Activated CD4-positive, alpha-beta memory T cell treated with anti-CD3 and anti-CD28 coated beads, Interleukin-2, amount 10 ng/mL, durations not matched to agents 7 days and 5 days (primary cell): ENCODE measurements at places on chromosomes 7 and 10. TPM values are rescaled to one million over a fixed set of nuclear protein-coding genes. Genes with fewer than 3 reads are reported as not detected.

DNA sequence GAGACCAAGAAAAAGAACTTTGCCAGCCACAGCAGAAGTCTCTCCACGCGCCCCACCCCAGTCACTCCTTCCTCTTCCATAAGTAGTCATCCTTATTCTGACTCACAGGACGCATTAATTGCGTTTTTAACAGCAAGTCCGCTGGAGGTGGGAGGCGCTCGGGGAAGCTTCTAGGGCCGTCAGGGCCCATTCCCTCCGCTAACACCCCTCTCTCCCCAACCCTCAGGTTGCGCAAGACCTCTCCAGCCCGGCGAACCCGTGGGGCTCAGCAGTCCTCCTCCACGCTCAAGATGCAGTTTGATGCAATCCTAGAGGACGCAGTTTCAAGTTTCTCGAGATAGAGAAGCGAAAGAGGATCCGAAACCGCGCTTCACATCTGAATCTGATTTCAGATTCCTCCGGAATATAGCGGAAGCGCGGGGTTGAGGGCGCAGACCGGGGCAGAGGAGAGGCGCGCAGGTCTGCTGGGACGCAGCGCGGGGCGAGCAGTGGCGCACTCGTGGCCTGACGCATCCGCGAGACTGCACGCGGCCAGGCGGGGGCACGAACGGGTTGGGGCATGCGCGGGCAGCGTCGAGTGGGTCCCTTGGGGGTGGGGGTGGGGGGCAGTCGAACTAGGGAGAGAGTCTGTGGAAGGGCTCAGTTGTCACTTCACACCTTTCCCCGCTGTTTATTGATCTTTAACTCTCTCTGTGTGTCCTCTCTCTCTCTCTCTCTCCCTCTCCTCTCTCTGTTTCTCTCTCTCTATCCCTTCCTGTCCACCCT, 37.8 kb upstream of the PSAP start:
- H3K27ac ChIP-seq = no peak overlapping the region
- H3K4me1 ChIP-seq = peaks cover 10% of the 10 kb centered on the region
- H3K36me3 ChIP-seq = no peaks in the 10 kb centered on the region
- peak overlapping the region; percentile 71 for H3K4me3 ChIP-seq
- peaks cover 22% of the 10 kb centered on the region for H3K27me3 ChIP-seq
- DNase-seq = peak; percentile 63

- peaks cover 53% of the 10 kb centered on the region for H3K4me1 ChIP-seq
- no peak for DNase-seq
- H3K4me3 ChIP-seq = no peak overlapping the region
- no peak overlapping the region for H3K27ac ChIP-seq
- H3K27me3 ChIP-seq = peaks cover 4% of the 10 kb centered on the region
Observed at GRCh38 chr10:95241533-95241932, 47.5 kb downstream of the ACSM6 start.

The ADIRF gene
- not detected for total RNA-seq

The C7orf33 gene
- not detected for total RNA-seq

The ERVW-1 gene
- not detected for total RNA-seq

The GPR85 gene
- total RNA-seq = not detected

DNA sequence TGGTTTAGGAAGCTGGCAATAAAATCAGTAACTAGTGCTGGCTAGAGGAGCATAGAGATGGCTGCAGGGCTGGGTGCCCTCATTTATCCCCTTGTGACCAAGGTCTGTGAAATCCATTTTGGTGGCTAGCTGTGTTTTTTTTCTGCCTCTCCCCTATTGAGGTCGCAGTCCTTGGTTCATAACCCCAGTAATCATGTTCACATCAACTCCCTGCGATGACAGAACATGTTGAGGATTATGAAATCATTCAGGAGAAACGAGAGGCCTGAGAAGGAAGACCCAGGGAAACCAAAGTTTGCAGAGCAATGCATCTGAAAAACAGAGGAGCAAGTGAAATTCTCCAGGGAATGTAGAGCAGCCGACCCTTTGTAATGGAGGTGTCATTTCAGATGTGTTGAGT, 126.9 kb downstream of the TACC2 start:
- H3K27me3 ChIP-seq = peaks cover 41% of the 10 kb centered on the region
- peaks cover 3% of the 10 kb centered on the region for H3K4me1 ChIP-seq
- H3K4me3 ChIP-seq = no peak overlapping the region
- H3K27ac ChIP-seq = no peak overlapping the region
- no peaks in the 10 kb centered on the region for H3K36me3 ChIP-seq

- no peaks in the 10 kb centered on the region for H3K27me3 ChIP-seq
- H3K4me1 ChIP-seq = no peaks in the 10 kb centered on the region
Observed at GRCh38 chr10:117462816-117463544, 79.6 kb upstream of the EMX2 start.

The PRKCQ gene
- 69.3 TPM for total RNA-seq

DNA sequence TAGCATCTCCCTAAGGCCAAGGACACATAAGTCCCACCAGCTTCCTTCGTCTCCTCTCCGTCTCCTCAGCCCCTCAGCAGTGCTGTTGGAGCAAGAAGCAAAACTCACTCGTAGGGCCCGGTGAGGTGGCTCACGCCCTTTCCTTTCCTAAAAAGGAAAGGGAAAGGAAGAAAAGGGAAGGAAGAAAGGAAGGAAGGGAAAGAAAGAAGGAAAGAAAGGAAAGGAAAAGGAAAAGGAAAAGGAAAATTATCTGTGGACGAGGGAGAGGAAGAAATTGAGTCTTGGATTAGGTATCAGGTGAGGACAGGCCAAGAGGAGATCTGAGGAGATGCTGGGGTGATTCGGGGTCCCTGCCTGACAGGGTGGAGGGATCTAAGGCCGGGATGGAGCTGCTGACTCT, 3.1 kb upstream of the ZNF316 start:
- no peak for DNase-seq
- no peak overlapping the region for H3K4me3 ChIP-seq
- H3K4me1 ChIP-seq = peaks cover 19% of the 10 kb centered on the region
- no peak overlapping the region for H3K27ac ChIP-seq

DNA sequence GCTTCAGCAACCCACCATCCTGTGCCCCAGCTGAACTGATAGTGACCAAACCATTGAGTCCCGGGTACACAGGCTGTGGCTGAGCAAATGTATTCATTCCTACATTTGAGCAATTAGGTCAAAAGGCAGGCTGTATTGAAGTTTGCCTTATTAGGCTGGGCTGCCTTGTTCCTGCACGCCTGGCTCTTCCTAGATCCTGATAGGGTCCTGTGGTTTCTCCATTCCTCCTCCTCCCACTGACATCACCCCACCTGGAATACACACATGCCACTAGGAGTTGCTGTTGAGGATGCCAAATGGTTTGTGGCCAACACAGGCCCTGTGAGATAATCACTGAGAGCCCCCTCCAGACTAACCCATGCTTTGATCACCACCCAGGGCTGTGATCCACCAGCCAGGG, 66.4 kb upstream of the FGFR2 start:
- no peak overlapping the region for H3K4me3 ChIP-seq
- no peaks in the 10 kb centered on the region for H3K4me1 ChIP-seq
- DNase-seq = no peak
- H3K36me3 ChIP-seq = no peaks in the 10 kb centered on the region

GRCh38 chr10:86944031-86944419, 13.4 kb downstream of the MMRN2 start:
- no peak overlapping the region for H3K4me3 ChIP-seq
- peaks cover 5% of the 10 kb centered on the region for H3K27me3 ChIP-seq

The FAM24A gene
- total RNA-seq = not detected

GRCh38 chr7:127901895-127902703, 129.1 kb downstream of the LRRC4 start:
- H3K27ac ChIP-seq = no peak overlapping the region
- no peak for DNase-seq
- no peaks in the 10 kb centered on the region for H3K27me3 ChIP-seq
- H3K36me3 ChIP-seq = peaks cover 17% of the 10 kb centered on the region
- no peak overlapping the region for H3K4me3 ChIP-seq

The STK31 gene
- 0.18 TPM for total RNA-seq

The EGR2 gene
- total RNA-seq = 4.8 TPM

DNA sequence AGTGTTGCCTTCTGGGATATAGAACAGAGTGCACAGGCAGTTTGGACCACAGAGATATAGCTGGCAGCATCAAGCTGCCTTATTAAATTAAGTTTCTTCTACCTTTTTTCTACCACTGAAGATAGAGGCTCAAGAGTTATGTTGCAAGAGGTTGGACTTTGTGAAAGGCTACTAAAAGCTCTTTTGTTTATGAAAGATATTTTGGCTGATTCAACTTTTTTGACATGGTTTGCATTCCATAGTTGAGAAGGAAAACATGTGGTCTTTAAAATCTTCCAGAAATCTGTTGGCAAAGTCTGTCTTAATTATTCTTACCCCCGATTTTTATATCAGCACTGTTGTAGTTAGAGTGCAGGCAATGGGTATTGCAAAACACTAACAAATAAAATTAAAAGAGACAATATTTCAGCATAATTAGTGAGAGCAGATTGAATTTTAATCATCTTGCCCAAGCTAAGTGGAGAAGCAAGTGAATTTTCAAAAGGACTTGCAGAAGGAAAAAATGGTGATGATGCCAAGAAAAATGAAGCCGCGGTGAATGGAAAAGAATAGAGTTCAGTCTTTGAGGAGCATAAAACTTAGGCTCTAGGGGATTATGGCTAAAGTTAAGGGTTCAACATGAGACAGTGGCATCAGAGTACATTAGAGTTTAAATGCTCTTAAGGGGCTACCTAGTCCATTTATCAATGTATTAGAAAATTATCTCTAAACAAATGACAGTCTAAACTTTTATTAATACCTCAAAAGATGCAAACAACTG, 450.9 kb upstream of the CNTNAP2 start:
- DNase-seq = no peak
- no peak overlapping the region for H3K4me3 ChIP-seq
- no peaks in the 10 kb centered on the region for H3K36me3 ChIP-seq
- no peak overlapping the region for H3K27ac ChIP-seq
- no peaks in the 10 kb centered on the region for H3K27me3 ChIP-seq

DNA sequence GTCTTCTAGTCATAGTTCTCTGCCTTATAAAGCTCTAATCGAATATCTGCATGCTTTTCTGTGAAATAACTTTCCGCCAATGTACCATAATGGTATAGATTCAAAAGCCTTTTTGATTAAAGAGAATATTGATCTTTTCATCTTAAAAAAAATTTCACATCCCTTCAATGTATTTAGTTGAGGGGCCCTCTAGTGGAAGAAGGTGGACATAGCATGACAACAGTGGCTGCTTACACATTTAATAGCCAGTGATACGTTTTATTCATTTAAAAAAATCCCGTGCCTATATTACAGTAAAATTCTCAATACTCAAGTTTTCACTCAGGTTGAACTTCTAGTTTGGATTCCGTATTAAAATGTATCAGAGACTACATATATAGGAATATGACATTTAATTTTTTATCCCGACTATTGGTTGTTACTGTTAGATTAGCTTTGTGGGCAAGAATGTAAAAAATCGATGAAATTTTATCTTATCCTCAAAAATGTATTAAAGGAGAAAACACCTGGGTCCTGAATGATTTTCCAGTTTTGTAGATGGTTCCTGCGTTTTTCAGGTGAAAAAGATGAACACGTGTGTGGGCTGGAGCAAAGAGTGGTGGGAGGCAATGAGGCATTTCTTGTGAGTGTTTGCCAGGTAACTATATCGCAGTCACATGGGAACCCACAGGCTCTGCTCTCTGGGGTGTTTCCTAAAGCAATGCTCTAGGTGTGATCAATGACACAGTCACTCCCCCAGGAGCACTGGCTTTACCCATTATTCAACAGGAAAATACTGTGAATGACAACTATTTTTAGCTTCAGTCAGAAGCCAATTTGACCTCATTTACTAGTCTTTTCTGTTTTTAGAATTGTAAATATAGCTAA, 24.1 kb upstream of the PNLIP start:
- no peak overlapping the region for H3K27ac ChIP-seq
- no peak for DNase-seq
- H3K27me3 ChIP-seq = no peaks in the 10 kb centered on the region
- H3K4me1 ChIP-seq = no peaks in the 10 kb centered on the region

DNA sequence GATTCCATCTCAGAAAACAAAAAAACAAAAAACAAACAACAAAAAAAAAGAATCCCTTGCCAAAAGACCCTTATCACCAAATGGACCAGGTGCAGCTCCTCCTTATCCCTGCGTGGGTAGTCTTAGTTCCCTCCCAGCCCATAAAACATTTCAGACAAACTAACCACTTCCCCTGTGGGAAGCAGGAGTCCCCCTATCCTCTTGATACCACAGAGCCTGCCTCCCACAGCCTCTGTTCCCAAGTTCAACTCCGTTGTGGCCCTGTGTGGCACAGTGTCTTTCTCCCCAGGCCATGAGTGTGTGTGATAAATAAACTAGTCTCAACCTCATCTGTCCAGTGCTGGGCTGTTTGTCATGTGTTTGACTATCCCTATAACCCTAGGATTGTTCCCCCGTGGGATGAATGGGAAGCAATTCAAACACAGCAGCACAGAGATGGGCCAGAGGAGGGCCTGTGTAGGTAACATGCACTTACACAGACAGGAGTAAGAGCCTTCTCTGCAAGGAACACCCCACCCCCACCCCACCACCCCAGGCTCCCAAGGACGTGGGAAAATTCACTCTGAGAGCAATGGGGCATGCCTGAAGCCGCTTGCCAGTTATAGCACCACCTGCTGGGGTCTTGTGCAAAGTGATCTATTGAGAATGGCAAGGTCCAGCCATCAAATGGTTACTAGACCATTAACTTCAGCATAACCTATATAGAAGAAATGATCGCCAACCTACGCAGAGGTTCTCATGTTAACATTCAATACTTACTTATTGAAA, 147.1 kb upstream of the GHITM start:
- H3K4me3 ChIP-seq = no peak overlapping the region
- DNase-seq = no peak
- H3K4me1 ChIP-seq = peaks cover 8% of the 10 kb centered on the region
- H3K27ac ChIP-seq = no peak overlapping the region
- H3K27me3 ChIP-seq = peaks cover 5% of the 10 kb centered on the region

The SH2D4B gene
- 0.13 TPM for total RNA-seq

The COX19 gene
- 17.4 TPM for total RNA-seq

DNA sequence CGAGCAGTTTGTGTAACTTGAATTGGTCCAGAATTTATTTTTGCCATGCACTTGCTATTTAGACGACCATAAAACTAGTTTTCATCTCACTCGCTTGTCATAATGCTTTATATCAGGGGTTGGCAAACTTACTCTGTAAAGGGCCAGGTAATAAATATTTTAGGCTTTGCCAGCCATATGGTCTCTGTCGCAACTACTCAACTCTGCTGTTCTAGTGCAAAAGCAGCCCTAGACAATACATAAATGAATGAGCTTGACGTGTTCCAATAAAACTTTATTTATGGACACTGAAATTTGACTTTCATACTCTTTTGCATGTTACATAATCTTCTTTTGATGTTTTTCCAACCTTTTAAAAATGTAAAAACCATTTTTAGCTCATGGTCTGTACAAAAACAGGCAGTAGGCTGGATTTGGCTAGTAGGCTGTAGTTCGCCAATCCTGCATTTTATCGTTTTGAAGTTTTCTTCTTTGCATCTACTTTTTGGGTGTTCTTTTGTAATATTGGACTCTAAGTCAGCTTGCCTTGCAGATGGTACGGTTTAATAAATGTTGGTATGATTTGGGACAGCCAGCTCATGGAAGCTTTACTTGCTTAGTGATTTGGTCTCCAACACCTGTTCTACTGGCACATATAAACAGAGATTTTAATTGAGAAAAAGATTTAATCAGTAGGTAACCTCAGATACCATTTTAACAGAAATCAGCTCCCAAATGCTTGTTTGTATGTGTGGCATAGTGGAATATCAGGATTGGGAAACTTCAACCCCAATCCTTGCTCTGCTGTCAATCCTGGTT, 25.6 kb downstream of the SND1 start:
- H3K36me3 ChIP-seq = peaks cover 76% of the 10 kb centered on the region
- H3K4me1 ChIP-seq = peaks cover 30% of the 10 kb centered on the region
- H3K27ac ChIP-seq = no peak overlapping the region
- no peak overlapping the region for H3K4me3 ChIP-seq
- H3K27me3 ChIP-seq = no peaks in the 10 kb centered on the region

The SAMD9L gene
- 181 TPM for total RNA-seq

GRCh38 chr7:158040199-158040598, 547.4 kb downstream of the PTPRN2 start:
- DNase-seq = no peak
- no peak overlapping the region for H3K27ac ChIP-seq
- H3K36me3 ChIP-seq = no peaks in the 10 kb centered on the region
